GM03348 (cell line): ENCODE measurements at places on chromosomes 7 and 10.

- DNase-seq: no peak
Observed at GRCh38 chr7:141874787-141875186, 33.5 kb upstream of the PRSS37 start.

DNA sequence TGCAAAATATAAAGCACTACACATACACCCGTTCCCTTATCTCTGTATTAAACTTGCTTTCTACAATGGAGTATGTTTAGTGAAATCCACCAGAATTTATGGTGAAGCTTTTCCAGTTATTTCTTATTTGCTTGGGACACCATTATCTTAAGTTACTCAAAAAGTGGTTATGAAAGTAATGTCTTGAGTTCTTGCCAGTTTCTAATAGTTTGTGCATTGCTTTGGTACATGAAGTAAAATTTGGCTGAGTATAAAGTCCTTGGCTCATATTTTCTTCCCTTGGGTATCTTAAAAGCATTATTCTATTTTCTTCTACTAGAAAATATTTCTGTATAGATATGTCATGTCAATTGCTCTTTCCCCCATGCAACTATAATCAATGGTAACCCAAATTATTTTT lies 85.2 kb downstream of the POLR1F start:
- no peak for DNase-seq

DNA sequence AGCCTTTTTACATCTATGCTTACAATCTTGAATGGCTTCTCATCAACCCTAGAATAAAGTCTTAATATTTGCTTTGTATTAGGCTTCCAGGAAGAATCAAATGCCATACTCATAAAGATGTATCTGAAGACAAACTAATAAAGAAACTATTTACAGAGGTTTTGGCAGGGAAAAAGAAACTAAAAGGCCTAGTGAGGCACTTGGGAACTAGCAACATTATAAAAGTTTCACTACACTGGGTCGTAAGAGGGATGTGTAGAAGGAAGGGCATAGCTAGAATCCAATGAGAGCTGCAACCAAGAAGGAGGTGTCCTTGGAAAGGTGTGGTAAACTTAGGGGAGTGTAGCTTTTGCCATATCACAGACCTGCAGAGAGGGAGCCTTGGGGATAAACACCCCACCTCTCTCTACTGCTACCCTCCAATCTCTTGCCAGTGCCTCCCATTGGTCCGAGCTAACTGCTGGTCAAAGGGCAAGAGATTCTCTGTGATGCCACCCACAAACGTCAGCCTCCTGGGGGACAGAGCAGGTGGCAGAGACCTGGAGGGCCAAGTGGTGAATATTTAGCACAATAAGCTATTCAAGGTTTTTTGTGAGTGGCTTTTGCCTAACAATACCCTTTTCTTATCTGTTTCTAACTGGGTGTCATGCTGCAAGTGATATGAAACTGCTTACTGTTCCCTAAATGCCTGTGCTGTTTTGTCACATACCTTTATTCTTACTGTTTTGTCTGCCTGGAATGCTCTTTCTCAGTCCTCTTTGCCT lies 60.7 kb downstream of the CPED1 start:
- DNase-seq: no peak

- no peak for DNase-seq
Observed at GRCh38 chr10:70901276-70901878, 13.0 kb upstream of the PCBD1 start.
